CD4-positive, alpha-beta T cell (primary cell): ENCODE measurements at places on chromosomes 4 and X.

DNA sequence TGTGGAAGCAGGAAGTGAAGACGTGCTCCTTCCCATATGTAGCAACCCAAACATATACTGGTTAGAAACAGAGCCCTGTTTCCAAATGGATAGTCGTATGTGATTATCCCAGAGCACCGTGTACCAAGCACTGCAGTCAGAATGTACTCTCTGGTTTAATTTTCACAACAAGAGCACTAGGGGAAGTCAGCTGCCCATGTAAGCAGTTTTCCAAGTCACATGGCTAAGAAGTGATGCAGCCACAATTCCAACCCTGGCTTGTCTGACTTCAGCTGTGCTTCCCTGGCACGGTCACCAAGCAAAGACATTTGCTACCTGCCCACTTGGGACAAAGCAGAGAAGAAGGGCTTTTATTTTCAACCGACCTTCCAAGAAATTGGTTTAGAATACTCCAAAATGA, 28.2 kb upstream of the CEP135 start:
- no peak for DNase-seq

GRCh38 chr4:26020083-26020668, 106.2 kb downstream of the SMIM20 start:
- DNase-seq: no peak

GRCh38 chr4:6123541-6123940, 76.8 kb downstream of the JAKMIP1 start:
- DNase-seq: no peak

DNA sequence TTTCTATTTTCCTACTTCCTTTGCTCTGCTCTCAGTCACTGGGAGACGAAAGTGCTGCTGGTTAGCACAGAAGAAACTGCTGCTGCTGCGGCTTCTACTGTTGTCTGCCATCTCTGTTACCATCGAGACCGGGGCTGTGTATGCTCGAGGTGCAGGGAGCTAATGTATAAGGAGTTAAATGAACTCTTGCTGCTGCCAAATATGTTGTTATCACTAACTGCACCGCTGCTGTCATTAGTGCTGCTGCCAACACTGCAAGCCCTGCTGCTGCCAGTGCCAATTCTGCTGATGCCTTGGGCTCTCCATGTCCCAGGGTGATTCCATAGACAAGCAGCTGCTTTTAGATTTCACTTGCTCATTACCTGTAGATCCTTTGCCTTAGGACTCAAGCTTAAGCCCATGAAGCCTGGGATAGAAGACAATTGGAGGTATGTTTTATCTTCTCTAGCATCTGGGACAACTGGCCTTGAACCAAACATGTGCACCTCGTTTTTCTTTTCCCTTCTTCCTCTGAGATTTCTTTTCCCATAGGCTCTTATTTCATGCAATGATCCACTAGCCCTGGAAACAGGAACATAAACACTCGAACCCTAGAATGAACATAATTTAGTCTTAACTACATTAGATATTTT, 107.8 kb downstream of the CCSER1 start:
- DNase-seq: no peak

DNA sequence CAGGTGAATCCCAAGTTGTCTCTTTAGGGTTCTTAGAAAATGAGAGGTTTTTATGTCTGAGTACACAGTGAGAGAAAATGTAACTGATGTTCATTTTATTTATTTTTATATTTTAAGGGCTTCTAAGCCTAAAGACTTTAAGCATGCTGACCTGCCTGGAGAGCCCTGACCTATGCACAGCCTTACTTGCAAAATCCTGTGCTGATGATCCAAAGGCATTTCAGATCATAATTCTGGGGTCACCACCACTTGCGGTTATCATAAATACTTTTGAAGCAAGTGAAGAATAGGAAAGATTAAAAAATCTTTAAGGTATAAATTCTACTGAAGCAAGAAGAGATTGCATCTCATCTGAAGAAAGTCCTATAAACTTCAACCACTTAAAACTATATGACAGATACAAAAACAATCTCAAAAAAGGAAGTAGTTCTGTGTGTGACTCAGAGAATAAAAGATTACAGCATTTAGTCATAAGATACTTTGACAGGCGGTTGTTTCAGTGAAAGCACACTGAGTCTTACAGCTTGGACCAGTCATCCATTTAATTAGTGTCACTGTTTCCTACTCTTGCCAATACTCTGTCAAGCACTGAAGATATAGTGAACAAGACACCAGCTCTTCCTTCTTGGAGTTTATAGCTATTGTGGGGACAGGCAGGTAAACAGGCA, 245.2 kb upstream of the DIPK2B start:
- DNase-seq: no peak
